Gastroesophageal sphincter (tissue), 4 donors: ENCODE measurements at places on chromosomes 12 and 14. TPM values are rescaled to one million over a fixed set of nuclear protein-coding genes. Genes with fewer than 3 reads are reported as not detected.

Gene VDR
- 1.2 TPM for total RNA-seq

Gene ZFYVE1
- 16.7 TPM for total RNA-seq

Gene SLIRP
- total RNA-seq = 190 TPM

Gene CFAP251
- total RNA-seq = 1.1 TPM

Gene RDH12
- total RNA-seq = 0.20 TPM

Gene NUBPL
- 13.5 TPM for total RNA-seq

Gene STAB2
- 0.27 TPM for total RNA-seq
